ENCODE measurements at places on chromosomes 5 and 9. TPM values are rescaled to one million over a fixed set of nuclear protein-coding genes. Genes with fewer than 3 reads are reported as not detected.

GRCh38 chr9:128167209-128167608 is 7.1 kb downstream of the BBLN start:
- no peaks in the 10 kb centered on the region for H3K27me3 ChIP-seq
- no peak overlapping the region for H3K4me3 ChIP-seq
- peaks cover 76% of the 10 kb centered on the region for H3K36me3 ChIP-seq
- peaks cover 6% of the 10 kb centered on the region for H3K4me1 ChIP-seq

DNA sequence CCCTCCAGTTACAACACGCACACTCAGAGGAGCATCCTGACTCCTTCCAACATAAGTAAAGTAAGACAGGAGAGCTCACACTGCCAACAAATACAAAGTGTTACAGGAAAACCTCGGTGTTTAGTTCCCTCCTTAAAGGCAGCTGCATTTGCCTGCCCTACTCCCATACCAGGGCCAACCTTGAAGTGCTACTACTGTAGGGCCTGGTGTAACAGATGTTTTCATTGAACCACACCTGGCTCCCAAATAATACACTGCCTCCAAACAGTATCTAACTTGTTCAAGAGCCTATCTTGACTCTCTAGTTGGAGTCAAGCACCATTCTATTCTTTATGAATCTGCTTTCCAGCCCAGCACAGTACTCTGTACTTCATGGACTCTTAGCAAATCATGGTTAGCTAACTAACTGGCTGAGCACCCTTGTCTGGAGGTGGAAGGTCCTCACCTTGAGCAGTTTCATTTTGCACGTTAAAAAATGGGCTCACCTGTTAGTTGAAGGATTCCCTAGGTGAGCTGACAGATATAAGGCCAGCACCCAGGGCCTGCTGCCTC is 34.6 kb downstream of the TTC39B start:
- H3K27me3 ChIP-seq, result no peaks in the 10 kb centered on the region
- peaks cover 5% of the 10 kb centered on the region for H3K4me1 ChIP-seq
- DNase-seq, result no peak
- H3K4me3 ChIP-seq, result no peak overlapping the region
- H3K27ac ChIP-seq, result no peak overlapping the region

DNA sequence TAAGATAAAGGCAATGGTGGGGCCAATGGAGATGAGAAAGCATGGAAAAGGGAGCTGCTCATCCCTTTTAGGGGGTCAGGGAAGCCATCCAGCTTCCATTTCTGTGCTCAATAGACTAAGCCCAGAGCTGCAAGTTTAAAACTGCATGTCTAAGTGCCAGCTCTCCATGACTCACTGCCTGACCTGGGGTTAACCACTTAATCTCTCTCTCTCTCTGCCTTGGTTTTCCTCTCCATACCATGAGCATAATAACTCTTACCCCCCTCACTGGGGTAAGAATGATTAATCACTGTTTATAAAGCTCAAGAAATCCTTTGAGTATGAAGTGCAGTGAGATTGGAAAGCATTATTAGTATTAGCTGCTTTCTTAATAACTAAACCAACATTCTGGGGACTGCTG is 1382.4 kb upstream of the WWC1 start:
- H3K4me3 ChIP-seq, result no peak overlapping the region
- no peaks in the 10 kb centered on the region for H3K4me1 ChIP-seq
- DNase-seq, result no peak
- no peaks in the 10 kb centered on the region for H3K27me3 ChIP-seq

DNA sequence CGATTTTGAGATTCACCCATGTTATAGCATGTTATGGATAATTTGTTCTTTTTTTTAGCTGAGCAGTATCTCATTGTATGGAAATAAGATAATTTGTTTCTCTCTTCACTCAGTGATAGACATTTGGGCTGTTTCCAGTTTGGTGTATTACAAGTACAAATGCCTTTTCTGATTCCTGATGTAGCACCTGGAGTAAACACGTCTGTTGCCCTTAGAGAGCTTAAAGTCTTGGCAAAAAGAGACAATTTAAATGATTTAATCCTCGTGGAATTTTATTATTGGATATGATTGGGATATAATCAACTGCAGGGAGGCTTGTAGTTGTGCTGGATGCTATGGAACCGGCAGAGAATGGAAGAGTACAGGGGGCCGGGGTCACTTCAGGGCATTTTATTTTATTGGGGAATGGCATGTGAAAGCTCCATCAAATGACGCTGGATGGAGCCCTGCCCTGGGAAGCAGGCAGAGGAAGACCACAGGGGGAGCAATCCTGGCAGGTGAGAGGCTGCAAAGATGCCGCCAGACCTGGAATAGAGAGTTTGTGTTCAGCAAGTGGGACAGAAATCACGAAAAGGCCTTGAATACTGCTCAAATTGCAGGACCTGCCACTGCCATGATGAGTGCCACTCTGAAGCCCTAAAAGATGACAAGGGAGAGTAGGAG is 31.0 kb upstream of the TGFBI start:
- H3K27ac ChIP-seq, result no peak overlapping the region
- H3K4me3 ChIP-seq, result no peak overlapping the region
- peaks cover 21% of the 10 kb centered on the region for H3K4me1 ChIP-seq
- no peak for DNase-seq

DNA sequence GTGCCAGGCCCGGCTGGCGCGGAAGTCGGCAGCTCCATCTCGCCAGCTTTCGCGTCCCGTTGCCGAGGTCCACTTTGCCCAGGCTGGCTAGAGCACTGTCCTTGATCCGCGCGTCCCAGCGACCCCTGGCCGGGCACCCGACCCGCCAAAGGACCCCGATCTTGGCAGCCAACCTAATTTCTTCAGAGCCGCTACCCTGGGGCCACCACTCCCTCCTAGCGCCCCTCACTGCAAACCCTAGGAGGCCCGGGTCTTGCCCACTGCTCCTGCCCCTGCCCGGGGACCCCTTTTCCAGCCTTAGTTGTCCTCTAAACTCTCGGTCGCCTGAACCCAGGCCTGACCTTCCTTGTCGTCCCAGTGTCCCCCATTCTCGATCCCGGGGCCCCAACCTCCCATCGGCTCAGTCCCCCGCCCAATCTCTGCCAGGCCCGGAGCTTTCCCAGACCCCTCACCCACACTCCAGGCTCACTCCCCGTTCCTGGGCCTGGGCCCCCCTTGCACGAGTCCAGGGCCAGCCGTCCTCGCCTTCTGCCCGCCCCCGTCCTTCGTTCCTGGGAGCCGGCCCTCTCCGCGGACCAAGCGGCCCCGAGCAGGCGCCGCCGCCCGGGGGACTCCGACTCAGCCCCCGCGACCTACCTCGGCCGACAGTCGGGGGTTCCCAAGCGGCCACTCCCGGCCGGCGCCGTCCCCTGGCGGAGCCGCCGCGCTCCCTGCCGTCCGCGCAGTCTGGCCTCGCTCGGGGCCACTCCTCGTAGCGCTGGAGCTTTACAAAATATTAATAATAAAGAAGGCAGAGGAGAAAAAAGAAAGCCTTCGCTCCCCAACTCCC is 701 bp upstream of the LMX1B start:
- H3K4me1 ChIP-seq, result peaks cover 46% of the 10 kb centered on the region
- DNase-seq, result no peak
- peak overlapping the region; percentile 60 for H3K27ac ChIP-seq
- H3K36me3 ChIP-seq, result no peaks in the 10 kb centered on the region
- peaks cover 89% of the 10 kb centered on the region for H3K27me3 ChIP-seq

DNA sequence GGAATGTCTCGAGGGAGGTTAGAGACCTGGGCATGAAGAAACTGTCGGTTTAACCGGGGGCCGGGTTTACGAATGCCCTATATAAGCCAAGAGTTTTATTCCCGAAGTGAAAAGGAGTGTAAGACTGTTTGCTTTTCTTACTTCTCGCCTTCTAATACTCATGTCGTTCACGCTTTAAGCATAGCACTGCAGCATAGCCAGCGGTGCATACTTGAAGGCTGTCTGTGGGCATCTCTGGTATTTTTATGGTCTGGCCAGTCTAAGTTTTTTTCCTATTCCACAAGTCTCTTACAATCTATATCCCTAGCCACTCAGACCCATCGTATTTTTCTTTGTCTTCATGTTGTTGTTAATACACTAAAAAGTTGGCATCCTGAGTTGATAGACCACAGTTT is 1.2 kb downstream of the UHRF2 start:
- no peaks in the 10 kb centered on the region for H3K36me3 ChIP-seq
- peaks cover 39% of the 10 kb centered on the region for H3K4me1 ChIP-seq
- peak overlapping the region; percentile 86 for H3K4me3 ChIP-seq
- H3K27ac ChIP-seq, result peak overlapping the region; percentile 94
- no peak for DNase-seq

DNA sequence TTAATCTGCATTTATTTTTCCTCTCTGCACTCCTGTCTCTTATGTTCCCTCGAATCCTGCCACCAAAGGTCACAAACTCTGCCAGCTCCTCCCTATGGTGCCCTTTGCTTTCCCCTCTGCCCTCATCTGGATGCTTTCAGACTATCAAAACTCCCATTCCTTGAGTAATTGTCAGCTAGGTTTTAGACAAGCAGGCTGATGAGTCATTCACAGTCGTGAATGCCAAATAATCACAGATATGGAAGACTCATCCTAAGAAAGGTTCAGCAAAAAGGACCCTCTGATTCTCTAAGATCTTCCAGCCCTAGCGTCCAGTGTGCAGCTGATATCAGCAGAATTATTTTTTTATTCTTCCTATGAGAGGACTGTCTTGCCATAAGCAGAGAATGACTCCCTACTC is 104.5 kb upstream of the NUDT12 start:
- no peaks in the 10 kb centered on the region for H3K36me3 ChIP-seq
- no peaks in the 10 kb centered on the region for H3K27me3 ChIP-seq
- H3K27ac ChIP-seq, result no peak overlapping the region
- DNase-seq, result no peak
- H3K4me1 ChIP-seq, result no peaks in the 10 kb centered on the region

DNA sequence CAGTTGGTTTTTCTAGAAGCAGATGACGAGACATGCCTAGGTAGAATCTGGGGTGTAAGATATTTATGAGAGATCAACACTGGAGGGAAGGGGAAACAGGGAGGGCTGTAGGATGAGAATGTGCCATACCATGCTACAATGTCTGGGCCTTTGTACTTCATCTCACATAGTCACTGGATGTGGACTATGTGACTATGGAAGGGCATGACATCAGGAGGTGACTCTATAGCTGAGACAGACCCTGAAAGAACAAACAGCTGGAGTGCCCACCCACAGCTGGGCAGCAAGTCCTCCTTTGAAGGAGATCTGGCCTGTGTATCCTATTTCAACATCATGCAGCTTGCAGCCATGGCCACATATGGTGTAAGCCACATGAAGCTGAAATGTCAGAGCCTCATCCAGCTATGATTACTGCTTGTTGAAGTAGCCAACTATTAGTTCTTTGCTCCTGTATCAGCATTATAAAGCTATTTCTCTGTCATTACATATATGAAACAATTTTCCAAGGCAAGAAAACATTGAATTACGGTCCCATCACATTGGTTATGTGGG is 46.2 kb upstream of the KIF2A start:
- no peaks in the 10 kb centered on the region for H3K27me3 ChIP-seq
- no peak for DNase-seq
- H3K4me3 ChIP-seq, result no peak overlapping the region
- H3K36me3 ChIP-seq, result no peaks in the 10 kb centered on the region
- no peak overlapping the region for H3K27ac ChIP-seq

DNA sequence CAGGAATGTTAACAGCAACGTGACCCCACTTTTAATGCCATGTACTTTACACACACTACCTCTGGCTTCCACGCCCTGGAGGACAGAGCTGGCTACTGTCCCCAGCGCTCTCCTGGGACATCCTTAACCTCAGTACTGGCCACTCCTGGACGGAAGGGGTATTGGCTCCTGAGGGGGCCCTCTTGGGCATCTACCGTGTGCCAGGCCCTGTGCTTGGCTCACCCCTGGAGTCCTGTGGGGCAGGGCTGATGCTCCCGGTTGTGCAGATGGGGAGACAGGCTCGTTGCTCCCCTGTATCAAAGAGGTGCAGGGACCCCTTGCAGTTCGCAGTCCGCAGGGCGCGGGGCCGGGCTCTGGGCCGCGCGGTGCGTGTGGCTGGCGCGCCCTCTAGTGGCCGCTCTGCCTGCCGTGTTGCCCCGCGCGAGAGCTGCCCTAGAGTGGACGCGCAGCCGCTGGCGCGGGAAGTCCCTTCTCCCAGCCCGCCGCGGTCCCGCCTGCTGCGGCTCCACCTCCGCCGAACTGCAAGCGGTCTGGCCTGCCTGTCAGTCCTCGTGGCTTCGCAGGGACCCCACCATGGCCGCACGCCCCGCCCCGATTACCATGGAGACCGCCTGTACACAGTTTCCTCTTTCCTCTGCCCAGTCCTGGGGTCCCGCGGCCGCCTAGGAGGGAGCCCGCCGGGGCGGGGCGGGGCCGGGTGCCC is at the start of gene WDR38:
Gene WDR38, plus strand, starts transcription at position 632 of the 703 bp plus-strand sequence. CDS start 72 bp downstream, outside the sequence.
- H3K36me3 ChIP-seq, result peaks cover 18% of the 10 kb centered on the region
- no peaks in the 10 kb centered on the region for H3K27me3 ChIP-seq
- peaks cover 18% of the 10 kb centered on the region for H3K4me1 ChIP-seq
- peak within 1 kb of the TSS; percentile 55 for H3K4me3 ChIP-seq

GRCh38 chr5:54595721-54596120 is 78.2 kb downstream of the SNX18 start:
- no peaks in the 10 kb centered on the region for H3K27me3 ChIP-seq
- H3K4me1 ChIP-seq, result no peaks in the 10 kb centered on the region
- no peaks in the 10 kb centered on the region for H3K36me3 ChIP-seq
- H3K27ac ChIP-seq, result no peak overlapping the region

IFT74 gene
- 10.6 TPM for total RNA-seq

GRCh38 chr9:104866191-104866590 is 61.8 kb downstream of the ABCA1 start:
- no peak overlapping the region for H3K27ac ChIP-seq
- no peak overlapping the region for H3K4me3 ChIP-seq
- no peaks in the 10 kb centered on the region for H3K27me3 ChIP-seq
- peaks cover 33% of the 10 kb centered on the region for H3K36me3 ChIP-seq
- H3K4me1 ChIP-seq, result peaks cover 51% of the 10 kb centered on the region

DNA sequence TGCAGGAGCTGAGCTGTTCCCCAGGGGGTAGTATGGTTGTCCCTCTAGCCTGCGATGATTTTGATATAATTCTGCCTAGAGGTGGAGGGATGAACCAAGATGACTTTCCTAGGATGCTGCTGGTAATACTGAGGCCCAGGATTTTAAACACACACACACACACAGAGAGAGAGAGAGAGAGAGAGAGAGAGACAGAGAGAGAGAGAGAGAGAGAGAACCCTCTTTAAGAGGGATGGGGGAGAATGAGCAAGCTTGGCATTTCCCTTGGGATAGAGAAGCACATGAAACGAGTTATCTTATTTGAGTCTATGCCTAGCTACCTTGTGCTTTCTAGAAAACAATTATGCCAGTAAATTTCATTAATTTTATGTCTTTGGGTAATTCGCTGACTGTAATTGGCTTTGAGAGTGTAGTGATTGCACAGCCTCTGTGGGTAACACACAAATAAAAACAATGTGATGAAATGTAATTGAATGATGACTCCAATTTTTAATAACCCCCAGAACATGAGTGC is 338.4 kb downstream of the ARHGEF28 start:
- no peaks in the 10 kb centered on the region for H3K36me3 ChIP-seq
- H3K4me1 ChIP-seq, result no peaks in the 10 kb centered on the region
- DNase-seq, result no peak
